ENCODE measurements at places on chromosomes 13 and 19. TPM values are rescaled to one million over a fixed set of nuclear protein-coding genes. Genes with fewer than 3 reads are reported as not detected.

Gene SLC25A41
- total RNA-seq: 0.96 TPM

Gene ADM5
- total RNA-seq: 5.1 TPM

Gene IGFL2
- total RNA-seq: not detected

Gene PSG6
- total RNA-seq: not detected

Gene SOX1
- not detected for total RNA-seq

Gene CDADC1
- total RNA-seq: 13.0 TPM

Gene CEACAM8
- total RNA-seq: not detected

Gene SPRED3
- 1.8 TPM for total RNA-seq

Measured in naive thymus-derived CD8-positive, alpha-beta T cell (primary cell).